Stimulated activated CD8-positive, alpha-beta memory T cell treated with anti-CD3 and anti-CD28 coated beads, Interleukin-4, amount 100 ng/mL, for 24 hours (primary cell): ENCODE measurements at places on chromosomes 6 and 20.

DNA sequence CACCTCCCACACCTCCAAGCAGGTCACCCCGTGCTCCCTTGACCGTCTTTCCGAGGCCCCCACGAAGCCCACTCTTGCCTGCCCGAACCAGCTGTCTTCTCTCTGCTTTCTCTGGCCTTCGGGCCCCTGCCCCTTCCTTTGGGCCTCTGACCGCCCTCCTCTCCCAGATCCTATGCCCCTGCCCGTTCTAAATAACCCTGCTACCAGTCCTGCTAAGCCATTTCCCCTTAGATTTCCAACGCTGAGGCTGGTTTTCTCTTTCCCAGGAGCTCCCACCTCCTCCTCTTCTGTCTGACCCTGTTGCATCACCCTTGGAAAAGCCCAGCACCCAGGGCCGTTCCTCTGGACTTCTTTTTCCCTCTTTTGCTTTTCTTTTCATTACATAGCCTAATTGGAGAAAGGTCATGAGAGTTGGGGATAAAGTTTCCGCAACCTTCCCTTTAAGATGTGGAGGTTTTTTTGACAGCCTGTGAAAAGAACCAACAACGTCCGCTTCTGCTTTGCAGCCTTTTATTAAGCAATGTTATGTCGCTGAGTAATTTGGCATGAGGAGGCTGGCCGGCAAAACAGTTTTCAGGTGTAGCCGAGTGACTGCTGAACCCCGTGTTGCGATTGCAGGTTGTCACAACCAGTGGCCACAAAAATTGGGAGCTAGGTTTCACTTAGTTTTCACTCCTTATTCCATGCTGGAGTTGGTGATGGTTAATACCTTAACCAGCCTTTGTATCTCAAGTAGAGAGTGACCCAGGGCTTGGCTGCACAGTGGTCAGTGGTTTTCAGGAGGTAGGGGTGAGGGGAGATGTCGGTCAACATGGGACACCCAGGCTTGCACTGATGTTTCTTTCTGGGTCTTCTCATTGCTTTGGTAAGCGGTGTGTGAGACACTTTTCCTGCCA lies 970 bp downstream of the BLTP3A start:
- DNase-seq = no peak

GRCh38 chr6:151610326-151610725 lies 116.5 kb downstream of the CCDC170 start:
- no peak for DNase-seq

GRCh38 chr6:3296078-3296477 lies 37.3 kb downstream of the PSMG4 start:
- no peak for DNase-seq

DNA sequence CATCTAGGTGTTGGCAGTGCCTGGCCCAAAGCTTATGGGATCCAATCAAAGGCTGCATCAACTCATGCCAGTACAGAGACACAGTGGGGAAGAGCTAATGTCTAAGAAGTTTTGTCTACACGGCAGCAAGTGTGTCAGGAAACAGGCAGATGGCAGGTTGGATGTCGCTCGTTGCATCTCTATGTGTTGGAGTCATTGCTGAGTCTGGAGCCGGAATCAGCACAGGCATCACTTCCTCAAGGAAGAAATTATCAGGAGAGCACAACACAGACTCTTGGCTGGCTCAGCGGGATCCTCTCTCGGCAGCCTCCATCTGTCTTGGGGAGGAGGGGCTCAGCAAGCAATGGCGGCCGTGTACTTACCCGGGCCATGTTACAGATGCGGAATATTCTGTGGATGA lies 467.2 kb upstream of the CHD6 start:
- no peak for DNase-seq

GRCh38 chr6:152636609-152637295 lies 410 bp downstream of the SYNE1 start:
- DNase-seq = no peak

- no peak for DNase-seq
Observed at GRCh38 chr6:30321692-30322388, 4.9 kb upstream of the TRIM39 start.

- no peak for DNase-seq
Observed at GRCh38 chr6:151166180-151166579, 73.6 kb upstream of the AKAP12 start.

GRCh38 chr20:37596168-37596567 lies 68.5 kb upstream of the BLCAP start:
- DNase-seq = no peak

DNA sequence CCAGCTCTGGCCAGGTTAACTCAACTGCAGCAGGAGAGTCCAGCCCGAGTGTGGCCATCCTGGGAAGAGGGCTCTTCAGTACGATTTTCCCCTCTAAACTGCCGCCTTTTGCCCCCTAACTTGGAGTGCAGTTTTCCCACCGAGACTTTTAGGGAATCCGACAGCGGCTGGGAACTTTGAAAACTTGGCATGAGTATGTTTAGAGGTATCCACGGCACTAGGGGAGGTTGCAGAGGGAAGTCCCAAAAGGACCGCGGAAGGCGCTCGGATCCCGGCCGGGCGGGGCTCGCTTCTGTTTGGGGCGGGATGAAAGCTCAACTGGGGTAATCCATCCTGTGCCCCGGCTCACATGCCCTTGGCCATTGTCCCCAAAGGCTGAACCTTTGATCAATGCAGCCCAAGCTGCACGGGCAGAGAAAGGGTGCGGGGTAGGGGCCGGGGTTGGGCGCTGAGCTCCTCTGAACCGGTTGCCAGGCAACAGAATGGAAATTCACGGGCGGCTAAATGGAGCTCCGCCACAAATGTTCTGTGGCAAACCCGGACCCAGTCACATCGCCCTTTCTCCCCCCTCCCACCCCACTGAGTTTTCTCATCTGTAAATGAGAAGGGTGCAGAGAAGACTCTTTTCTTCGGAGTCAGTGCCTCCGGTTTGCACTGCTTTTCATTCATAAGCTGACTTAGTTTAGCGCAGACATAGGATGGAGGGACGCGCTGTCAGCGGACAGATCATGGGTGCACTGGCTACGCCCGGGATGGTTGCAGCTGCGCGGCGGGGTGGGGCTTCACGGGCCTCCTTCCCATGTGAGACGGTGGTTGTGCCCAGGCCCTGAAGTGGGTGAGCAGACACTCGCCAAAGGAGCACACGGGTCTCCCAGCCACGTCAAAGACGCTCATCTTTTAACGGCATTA lies 2.3 kb downstream of the BMP6 start:
- DNase-seq = no peak

DNA sequence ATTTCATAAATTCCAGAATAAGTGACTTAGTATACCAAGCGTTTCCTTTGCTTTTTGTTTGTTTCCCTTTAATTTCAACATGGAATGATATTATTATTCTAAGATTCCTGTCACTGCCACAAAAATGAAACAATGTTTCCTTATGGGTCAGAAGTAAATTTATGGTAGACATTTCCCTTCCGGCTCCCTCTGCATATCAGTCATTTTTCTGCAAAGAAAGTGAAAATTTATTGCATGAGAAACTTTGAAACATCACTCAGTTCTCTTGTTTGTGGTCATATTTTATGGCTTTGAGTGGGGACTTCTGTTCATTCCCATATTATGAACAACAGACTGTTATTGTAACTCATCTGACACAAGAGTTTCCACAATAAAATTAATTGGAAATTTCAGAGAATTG lies 97.8 kb downstream of the NKAIN2 start:
- DNase-seq = no peak

DNA sequence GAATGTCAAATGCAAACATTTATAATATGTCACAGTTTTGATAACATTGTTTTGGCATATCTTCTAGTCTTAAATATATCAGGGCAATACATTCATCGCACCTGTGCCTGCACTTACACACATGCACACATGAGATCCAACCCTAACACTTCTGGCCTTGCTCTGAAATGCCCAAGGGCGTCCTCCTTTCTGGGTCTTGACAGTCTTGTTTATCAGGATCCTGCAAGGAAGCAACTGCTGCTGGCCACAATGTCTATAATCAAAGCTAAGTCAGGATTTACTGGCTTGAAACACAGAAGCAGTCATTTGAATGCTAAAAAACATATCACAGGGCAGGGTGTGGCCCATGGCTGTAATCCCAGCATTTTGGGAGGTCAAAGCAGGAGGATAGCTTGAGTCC lies 32.9 kb upstream of the FAM50B start:
- no peak for DNase-seq

- no peak for DNase-seq
Observed at GRCh38 chr6:113636357-113636824, 220.8 kb upstream of the MARCKS start.

DNA sequence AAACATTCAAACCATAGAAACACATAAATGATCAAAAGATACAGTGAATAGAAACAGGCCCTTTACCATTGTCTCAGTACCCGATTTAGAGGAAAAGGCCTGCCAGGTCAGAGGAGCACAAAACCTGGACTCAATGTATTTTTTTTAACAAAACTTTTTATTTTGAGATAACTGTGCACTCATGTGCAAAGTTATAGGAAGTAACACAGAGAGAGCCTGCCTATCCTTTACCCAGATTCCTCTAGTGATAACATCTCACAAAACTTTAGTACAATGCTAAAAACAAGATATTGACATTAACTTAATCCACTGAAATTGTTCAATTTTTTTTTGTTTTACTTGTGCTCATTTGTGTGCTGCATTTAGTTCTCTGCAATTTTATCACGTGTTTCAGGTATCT lies 36.8 kb upstream of the SAMD3 start:
- DNase-seq = no peak

DNA sequence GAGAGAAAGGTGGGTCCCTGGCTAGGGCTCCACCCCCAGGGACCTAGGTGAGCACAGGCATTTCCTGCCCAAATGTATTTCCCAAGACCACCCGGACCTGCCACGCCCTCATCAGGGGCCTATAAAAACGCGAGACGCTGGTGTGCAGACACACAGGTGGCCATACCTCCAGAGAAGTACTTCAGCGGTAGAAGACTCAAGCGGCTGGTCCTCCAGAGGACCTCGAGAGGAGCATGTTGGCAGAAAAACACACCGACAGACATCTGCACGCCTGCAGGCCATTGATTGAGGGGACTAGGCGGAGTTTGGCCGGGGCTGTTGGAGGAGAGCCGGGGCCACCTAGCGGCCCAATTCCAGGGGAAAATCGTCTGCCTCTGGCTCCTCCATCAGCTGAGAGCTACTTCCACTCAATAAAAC lies 695.8 kb upstream of the MMS22L start:
- DNase-seq = no peak

DNA sequence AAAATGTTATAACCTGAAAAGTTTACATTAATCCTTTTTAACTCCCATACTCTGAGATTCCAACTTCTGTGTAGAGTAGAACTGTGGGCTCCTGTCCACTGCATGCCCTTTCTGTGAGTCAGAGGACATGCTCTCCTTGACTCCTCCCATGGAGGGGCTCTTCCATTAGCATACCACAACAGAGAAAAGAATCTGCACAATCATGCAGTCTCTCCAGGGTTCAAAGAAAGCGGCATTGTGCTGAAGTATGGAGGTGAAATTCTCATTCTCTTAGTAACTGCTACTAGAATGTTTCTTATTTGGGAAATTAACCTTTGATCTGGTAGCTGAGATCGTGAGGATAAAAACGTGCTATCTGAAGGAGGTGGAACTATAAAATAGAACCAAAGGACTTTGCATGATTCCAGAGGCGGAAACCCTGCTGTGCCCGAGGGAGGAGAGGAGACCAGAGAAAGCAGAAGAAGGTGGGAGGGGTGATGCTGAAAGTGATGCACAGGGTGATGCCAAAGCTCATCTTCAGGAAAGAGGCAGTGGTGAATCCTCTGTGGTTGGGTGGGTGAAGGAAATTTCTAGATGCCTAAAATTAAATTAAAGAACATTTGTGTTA lies 202.2 kb upstream of the PCSK2 start:
- no peak for DNase-seq

DNA sequence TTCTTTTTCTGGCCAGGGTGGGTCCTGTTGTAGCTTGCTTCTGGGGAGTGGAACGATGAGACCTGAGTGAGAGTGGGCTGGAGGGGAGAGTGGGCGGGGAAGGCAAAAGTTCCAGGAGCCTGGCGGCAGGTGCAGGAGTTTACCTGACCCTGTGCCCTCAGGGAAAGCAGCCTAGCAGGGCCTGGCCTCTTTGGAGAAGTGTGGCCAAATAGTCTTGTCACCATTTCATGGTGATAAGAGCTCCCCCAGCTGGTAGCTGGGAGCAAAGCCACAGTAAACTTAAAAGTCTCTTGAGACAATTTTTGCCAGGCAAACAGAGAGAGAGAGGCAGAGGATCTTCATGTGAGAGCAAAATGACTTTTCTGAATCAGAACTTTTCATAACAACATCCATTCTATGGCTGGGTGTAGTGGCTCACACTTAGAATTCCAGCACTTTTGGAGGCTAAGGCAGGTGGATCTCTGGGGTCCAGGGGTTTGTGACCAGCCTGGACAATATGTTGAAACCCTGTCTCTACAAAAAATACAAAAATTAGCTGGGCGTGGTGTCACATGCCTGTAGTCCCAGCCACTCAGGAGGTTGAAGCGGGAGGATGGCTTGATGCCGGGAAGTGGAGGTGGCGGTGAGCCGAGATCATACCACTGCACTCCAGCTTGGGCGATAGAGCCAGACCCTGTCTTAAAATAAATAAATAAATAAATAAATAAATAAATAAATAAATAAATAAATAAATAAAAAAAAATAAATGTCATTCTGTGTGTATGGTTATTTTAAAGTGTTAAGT lies 161.8 kb upstream of the SCGN start:
- peak; percentile 37 for DNase-seq

- DNase-seq = no peak
Observed at GRCh38 chr20:36532388-36532787, 8.9 kb upstream of the MYL9 start.

DNA sequence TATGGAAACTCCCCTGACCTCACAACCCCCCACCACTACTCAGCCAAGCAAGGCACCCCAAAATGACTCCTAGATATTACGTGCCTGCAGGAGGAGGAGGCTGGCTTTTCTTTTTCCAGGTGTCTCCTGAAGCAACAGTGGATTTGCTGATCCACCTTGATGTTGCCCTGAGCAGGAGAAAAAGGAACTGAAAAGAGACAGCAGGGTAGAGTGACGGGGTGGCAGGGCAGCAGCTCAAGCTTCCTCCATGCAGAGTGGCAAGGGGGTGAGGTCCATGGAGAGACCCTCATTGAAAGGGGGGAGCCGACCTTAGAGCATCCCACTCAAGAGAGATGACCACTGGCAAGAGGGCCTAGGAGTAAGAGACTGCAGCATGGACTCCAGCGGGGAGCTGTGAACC lies 112.0 kb upstream of the SIRPA start:
- DNase-seq = no peak
